ENCODE measurements at places on chromosomes 1 and 21.

DNA sequence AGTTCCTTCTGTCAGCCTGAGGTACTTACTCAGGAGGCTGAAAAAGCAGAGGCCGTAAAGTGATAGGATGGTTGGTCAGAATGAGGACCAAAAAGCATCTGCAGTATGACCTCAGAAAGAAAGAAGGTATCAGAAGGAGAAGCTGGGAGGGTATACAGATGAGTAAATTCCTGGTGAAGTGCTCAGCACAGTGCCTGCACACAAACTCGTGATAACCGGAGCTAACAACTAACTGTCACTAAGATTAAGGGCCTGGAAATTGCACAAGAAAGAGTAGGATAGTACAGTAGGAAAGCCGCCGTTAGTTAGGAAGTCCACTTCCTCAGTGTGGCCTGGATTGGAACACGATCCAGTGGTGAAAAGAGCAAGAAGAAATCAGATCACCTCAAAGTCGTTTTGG is 62.6 kb downstream of the VPS26C start:
- no peak for ATAC-seq

- no peak for ATAC-seq
Measured at GRCh38 chr1:169574336-169574735, 11.9 kb downstream of the F5 start.

DNA sequence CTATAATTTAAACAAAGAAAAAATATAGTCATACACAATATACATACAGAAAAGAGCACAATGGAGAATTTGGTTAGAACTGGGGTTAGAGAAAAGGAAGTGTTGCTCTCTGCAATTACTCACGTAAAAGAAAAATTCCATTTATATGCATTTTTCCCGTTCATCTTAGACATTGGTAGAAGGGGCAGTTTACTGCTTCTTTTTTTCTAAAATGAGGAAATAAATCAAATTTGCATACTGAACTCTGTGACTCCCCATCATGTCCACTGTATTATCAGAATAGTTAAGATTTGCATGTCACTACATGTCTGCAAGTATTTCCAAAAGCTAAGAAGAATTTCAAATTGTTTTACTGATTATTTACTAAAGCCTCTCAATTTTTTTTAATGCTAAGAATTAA is 44.1 kb upstream of the C1orf105 start:
- no peak for ATAC-seq

- no peak for ATAC-seq
Measured at GRCh38 chr1:3545363-3546047, 65.8 kb downstream of the MEGF6 start.

DNA sequence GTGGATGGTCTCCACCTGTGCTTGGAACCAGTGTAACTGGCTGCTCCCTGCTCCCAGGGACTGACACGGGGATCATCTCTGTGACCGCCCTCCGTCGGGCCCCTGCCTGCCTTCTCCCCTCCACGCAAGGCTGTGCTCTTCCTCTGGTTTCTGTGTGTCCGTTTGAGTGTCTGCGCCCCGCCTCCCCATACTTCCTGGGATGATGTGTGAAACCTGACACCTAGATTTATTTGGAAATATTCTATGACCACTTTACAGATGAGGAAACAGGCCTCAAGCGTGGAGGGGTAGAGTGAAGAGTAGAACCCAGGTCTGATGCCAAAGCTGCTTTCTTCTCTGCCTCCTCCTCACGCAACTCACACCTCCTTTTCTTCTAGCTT is 24.3 kb downstream of the LDLRAP1 start:
- no peak for ATAC-seq

GRCh38 chr1:185987611-185988321 is 253.6 kb downstream of the HMCN1 start:
- ATAC-seq, result no peak

GRCh38 chr21:42593007-42593814 is 60.2 kb upstream of the PDE9A start:
- peak; percentile 37 for ATAC-seq

- no peak for ATAC-seq
Measured at GRCh38 chr21:15964236-15964855, 234.6 kb downstream of the USP25 start.

- ATAC-seq, result peak; percentile 9
Measured at GRCh38 chr1:180235077-180235501, 5.0 kb downstream of the LHX4 start.

DNA sequence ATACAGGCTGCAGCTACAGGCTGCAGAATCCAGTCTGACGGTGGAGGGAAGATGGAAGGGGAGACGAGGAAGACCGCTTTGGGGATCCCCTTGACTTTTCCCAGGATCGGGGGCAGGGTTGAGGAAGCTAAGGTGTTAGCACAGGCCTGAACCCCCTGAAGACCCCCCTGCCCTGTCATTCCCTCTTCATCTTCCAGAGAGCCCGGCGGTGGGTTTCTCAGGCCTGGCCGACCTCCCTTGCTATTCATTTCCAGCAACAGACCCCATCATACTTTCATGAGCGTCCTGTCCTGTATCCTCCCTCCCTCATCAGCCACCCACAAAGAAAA is 112.0 kb downstream of the PGBD5 start:
- no peak for ATAC-seq

DNA sequence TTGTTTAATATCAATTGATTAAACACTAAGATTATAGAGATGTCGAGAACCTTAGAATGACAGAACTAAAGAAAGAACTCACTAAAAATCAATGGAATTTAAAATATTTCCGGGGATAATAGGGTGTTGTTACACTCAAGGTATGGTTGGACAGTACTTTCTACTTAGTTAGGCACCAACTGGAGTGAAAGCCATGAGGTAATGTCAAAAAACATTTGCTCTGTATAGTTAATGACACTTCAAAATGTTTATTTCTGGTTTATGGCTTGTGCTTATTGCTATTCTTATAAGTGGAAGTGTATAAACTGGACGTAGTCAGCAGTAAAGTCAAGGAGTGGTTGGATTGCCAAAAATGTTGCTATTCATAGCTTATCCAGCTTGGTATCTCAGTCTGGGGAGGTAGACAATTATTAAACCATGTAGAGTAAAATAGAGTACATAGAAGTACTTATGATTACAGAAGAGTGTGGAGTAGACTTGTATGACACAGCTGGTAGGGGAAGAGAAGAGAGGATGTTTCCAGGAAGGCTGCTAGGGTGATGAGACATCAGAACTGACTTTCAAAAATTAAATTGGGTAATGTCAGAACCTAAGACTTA is 56.5 kb upstream of the BMP8A start:
- no peak for ATAC-seq

GRCh38 chr1:197919346-197920066 is 2.3 kb downstream of the LHX9 start:
- no peak for ATAC-seq

GRCh38 chr1:91885213-91885715 is 687 bp downstream of the TGFBR3 start:
- no peak for ATAC-seq

GRCh38 chr1:185314411-185314810 is 2.6 kb downstream of the IVNS1ABP start:
- no peak for ATAC-seq

- no peak for ATAC-seq
Measured at GRCh38 chr21:16742131-16742641, 770.7 kb upstream of the CXADR start.

DNA sequence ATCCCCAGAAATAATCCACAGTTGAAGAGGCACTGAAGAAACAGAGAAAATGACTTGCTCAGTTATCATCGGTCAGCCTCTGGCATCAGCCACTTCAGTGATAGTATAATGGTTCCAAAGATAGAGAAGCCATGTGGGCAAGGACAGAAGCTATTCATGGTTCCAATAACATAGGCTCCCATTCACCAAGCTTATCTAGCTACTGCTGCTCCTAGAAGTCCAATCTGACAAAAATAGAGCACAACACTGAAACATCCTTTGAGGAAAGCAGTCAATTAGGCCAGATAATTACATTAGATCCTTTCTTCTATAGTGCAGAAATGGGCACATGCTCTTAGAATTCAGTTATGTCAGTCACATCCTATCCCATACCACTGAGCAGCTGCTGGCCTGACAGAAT is 33.5 kb upstream of the CRB1 start:
- ATAC-seq, result no peak

- ATAC-seq, result no peak
Measured at GRCh38 chr1:160167056-160167455, 15.7 kb downstream of the ATP1A4 start.

- peak; percentile 92 for ATAC-seq
Measured at GRCh38 chr1:66364578-66365391, 169.2 kb upstream of the SGIP1 start.

DNA sequence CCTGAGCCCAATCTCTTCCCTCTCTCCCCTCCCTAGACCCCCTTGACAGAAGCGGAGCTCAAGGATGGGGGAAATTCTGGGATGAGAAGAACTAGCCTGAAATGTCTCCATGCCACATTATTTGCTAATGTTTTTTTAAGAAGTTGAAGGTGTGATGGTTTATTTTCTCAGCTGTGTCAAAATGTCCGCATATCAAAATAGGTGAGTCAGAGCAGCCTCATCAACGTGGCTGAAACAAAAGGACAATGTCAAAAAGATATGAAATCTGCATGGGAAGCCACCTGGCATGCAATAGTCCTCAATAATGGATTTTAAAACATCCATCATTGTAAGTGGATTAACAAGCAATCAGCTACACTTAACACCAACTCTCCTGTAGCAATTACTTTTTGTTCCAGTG is 101.4 kb downstream of the BEND5 start:
- ATAC-seq, result no peak

GRCh38 chr21:39434950-39435349 is 10.6 kb downstream of the LCA5L start:
- no peak for ATAC-seq

- no peak for ATAC-seq
Measured at GRCh38 chr21:38802050-38803026, 3.4 kb upstream of the ETS2 start.

DNA sequence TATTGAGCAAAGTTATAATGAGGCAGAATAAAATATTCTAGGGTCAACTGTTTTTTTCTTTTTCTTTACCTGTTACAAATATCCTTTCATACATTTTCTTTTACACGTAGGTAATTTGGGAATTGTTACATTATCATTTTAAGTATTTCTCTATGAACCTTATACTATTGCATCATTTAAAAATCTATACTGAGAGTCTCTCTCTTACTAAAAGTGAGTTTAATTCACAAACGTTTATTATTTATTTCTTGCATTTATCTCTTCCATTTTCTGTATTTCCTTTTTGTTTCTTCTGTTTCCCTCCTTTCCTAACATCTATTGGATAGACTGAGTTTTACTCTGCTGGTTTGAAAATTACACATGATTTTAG is 25.4 kb upstream of the CLCA4 start:
- no peak for ATAC-seq

DNA sequence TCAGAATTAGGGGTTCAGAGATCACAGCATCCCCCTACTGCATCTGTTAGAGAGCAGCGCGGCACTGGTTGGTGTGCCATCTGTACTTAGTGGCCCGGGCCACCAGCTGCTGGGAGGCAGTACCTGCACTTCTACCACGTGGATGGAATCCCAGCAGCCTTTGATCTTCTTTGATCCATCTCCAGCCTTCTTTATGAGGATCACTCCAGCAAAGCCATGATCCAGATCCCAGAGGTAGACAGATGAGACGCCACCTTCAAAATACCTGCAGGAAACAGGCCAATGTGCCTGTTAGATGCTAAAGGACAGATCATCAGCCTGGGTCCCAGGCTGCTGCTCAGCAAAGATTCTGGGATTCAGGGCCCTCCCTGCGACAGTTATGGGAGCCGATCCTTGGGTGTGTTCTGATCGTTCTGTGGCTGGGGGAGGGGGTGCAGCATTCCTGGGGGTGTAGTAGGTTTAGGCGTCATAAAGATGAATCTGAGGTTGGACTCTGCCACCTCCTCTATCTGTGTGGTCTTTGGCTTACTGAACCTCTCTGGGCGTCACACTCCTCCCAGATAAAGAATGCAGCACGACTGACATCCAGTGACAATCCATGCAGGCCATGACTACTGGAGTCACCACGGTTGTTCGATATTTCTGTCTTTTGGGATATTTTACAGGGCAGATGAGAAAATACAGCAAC is 45.3 kb downstream of the SLC66A1 start:
- ATAC-seq, result no peak

DNA sequence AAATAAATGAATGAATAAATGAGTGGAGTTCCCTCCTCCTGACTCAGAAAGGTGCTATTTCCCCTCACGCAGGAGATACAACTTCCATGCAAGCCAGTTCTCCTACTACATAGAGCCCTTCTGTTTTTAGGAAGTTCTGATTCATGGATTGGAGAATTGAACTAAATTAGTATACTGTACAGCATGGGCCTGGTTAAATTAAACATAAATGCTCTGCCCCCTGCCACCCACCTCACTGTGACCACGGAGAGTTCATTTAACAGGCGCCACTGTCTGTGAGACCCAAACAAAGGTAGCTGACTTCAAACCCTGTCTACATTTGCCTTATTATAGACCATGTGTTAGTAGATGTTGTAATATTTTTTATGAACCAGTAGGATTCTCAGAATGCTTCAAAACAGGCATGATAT is 9.1 kb upstream of the IRF2BP2 start:
- peak; percentile 5 for ATAC-seq

- ATAC-seq, result no peak
Measured at GRCh38 chr1:38571726-38572125, 287.8 kb downstream of the RRAGC start.

DNA sequence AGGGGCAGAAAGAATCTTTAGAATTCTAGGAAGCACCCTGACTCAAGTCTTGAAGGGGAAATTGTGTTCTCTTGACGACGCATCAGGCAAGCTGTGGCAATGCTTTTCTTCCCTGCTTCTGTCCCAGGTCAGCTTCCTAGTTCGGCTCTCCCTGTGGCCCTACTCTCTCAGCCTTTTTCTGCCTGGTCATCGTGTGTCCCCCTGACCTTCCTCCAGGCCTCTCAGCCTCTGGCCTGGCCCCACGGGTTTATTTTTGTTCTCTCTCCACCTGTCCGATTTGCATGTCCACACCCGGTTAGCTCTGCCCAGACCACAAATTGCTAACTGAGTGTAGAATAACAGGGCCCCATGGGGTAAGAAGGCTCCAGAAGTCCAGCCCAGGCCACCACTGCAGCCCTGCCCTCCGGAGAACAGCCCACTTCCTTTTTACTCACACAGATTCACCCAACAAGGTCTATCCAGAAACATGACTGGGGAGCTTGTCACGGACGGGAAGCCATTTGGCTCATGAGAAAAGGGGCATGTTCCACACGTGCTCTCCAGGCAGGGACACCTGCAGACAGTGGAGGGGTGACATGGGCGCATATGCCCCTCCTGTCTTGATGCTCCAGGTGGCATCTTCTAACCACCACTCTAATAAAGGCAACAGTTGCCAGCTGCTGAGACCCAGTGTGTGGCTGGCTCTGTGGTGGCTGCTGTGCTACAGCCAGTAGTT is 9.8 kb downstream of the KCNN3 start:
- no peak for ATAC-seq

Measured in SK-N-SH treated with all-trans-retinoic acid at 6 μM for 48 hours (cell line).